Progenitor cell of endocrine pancreas (in vitro differentiated cells): ENCODE measurements at places on chromosomes 6 and 20. TPM values are rescaled to one million over a fixed set of nuclear protein-coding genes. Genes with fewer than 3 reads are reported as not detected.
A peak's percentile ranks its signal among the peaks of the same experiment; 100 is the strongest.

GHRH gene
- 0.75 TPM in 1 of 2 replicates, not detected in the other for total RNA-seq

TRDN gene
- 0.11 and 0.12 TPM in 2 replicates for total RNA-seq

MAP3K5 gene
- total RNA-seq = 0.91 and 1.1 TPM in 2 replicates

DNA sequence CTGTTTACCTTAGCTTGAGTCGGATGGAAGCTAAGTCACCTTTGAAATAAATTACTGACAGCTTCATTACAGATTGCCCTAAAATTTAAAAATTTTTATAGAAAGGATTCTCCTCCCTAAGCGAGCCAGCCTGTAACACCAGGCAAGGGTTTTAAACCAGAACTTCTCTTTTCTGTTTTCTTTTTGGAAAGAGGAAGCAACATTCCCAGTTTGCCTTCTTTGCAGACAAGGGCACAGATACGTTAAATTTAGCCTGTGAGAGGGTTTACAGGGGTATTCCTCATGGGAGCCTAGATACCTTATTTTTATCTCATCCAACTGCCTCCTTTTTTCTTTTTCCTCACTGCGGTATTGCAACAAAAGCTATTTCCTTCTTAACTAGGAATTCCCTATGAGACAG lies 45.0 kb downstream of the GNAS start:
- DNase-seq = no peak
- no peak overlapping the region for H3K4me3 ChIP-seq
- H3K27me3 ChIP-seq = no peaks in the 10 kb centered on the region
- peak overlapping the region; percentile 80 for H3K27ac ChIP-seq
- H3K4me1 ChIP-seq = peaks cover 63% of the 10 kb centered on the region

DNA sequence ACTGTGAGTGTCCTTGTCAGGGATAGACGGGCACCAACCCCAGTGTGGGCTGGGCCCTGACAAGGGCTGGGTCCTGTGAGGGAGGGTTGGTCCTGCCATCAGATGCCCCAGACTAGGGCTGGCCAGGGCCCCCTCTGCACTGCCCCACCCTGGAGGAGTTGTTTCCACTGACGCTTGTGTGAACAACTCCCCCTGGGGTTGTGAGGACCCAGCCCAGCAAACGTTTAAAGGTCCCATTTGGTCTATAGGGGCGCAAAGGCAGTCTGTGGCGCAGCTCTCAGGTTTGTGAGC lies 104.1 kb downstream of the BMP7 start:
- no peak for DNase-seq
- no peak overlapping the region for H3K4me3 ChIP-seq
- no peak overlapping the region for H3K27ac ChIP-seq
- H3K36me3 ChIP-seq = peaks cover 4% of the 10 kb centered on the region

GRCh38 chr6:165052561-165053480 lies 256.6 kb downstream of the C6orf118 start:
- no peak overlapping the region for H3K4me3 ChIP-seq
- H3K36me3 ChIP-seq = no peaks in the 10 kb centered on the region
- no peak overlapping the region for H3K27ac ChIP-seq
- DNase-seq = no peak
- no peaks in the 10 kb centered on the region for H3K27me3 ChIP-seq

- peaks cover 4% of the 10 kb centered on the region for H3K27me3 ChIP-seq
- no peak for DNase-seq
- no peak overlapping the region for H3K27ac ChIP-seq
- no peaks in the 10 kb centered on the region for H3K4me1 ChIP-seq
- H3K36me3 ChIP-seq = no peaks in the 10 kb centered on the region
- no peak overlapping the region for H3K4me3 ChIP-seq
Measured at GRCh38 chr20:50716518-50716917, 14.9 kb upstream of the PARD6B start.

GRCh38 chr20:24747010-24747712 lies 201.9 kb upstream of the CST7 start:
- DNase-seq = no peak
- H3K36me3 ChIP-seq = no peaks in the 10 kb centered on the region
- peaks cover 1% of the 10 kb centered on the region for H3K4me1 ChIP-seq
- H3K27me3 ChIP-seq = no peaks in the 10 kb centered on the region

DNA sequence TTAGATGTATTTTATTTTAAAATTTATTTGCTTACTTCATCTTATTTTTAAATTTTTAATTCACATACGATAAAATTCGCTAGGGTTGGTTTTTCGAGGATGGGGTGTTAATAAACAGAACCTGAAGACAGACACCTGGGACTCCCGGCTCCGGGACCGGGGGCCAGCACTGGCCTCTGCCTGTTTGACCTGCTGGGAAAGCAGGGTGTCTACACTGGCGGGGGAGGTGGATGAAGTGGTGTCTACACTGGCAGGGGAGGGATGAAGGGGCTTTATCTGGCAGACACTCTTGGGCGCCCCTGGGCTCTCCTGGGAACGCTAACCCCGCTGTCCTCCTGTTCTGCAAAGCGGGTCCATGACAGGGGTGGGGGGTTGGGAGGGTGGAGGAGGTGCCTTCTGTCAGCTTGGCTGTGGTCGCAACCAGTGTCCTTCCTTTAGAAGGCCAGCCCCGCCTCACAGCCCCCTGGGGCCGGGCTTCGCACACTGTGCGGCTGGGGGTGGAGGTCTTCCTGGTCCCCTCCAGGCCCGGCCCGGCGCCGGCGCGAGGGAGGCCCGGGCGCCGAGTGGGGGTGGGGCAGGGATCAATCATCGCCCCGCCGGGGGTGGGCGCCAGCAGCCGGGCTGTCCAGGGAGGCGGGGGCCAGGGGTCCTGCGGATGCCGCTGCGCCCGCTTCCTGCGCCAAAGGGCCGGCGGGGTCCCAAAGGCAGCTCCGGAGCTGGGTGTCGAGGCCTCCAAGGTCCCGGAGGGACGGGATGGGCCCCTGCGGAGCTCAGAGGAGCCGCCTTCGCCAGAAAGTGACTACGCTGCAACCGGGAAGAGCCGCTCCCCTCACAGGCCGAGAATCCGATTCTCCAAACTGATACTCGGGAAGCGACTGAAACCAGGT lies 1.8 kb downstream of the GATA5 start:
- H3K27me3 ChIP-seq = peaks cover 44% of the 10 kb centered on the region
- H3K4me3 ChIP-seq = peak overlapping the region; percentile 55
- no peak for DNase-seq
- H3K27ac ChIP-seq = no peak overlapping the region

DNA sequence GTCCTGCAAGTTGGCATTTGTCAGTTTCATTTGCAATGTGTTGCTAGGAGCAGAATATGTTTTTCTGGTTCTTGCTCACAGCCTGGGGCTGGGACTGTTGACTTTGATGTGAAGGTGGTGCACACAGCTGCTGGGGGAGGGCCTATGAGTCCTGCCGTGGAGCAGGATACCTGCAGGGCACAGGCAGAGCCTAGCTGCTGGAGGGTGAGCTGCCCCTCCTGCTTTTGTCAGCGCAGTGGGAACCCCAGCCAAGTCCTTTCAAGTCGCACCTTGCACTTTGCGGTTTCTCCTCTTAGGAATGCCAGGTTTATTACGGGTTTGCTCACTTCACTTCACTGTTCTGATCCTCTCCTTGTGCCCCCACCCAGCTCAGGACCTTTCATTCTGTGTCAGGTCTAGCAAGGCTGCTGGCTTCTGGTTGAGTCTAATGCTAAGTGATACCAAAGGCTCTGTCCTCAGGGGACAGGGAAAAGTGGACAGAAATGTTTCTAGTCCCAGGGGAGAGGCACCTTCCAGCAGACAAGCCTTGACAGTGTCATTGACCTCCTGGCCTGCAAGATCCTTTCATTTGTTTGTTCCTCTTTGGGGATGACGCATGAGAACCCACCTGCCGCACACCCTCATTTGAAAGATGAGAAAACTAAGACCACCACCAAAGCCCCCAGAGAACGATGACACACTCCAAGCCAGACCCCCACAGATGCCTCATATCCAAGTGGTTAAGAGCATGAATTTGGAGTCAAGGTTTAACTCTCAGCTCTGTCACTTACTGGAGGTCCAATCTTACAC lies 2.7 kb upstream of the SPO11 start:
- H3K4me3 ChIP-seq = no peak overlapping the region
- no peaks in the 10 kb centered on the region for H3K36me3 ChIP-seq
- H3K4me1 ChIP-seq = no peaks in the 10 kb centered on the region
- no peak for DNase-seq

DNA sequence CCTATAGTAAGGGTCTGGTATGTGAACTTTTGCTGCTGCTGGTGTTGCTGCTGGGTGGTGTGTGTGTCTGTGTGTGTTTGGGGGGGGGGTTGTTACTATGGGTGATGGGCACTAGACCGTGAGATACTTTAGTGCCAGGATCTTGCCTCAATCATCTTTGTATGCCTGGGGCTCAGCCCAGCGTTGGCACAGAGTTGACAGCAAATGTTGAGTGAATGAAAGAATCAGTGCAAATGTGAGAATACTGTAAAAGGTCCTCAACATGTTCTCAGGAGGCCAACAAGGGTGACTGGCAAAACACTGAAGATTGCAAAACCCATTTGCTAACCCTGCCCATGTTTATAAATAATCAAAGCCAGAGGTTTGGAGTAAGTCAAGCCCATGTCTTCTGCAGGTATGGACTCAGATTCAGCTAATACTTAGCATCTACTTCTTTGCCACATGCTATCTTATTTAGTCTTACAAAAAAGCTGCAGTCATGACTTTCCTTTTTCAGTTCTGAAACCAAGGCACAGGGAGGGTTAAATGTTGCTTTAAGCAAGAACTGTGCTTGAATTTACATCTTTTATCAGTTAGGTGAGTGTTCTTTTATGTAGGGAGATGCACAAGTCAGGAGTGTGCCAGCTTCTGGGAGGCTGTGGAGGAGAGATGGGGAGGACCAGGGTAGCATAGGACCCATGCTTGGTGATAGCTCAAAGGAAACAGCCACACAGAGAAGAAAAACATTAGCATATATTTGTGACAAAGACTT lies 125.3 kb upstream of the SPACA1 start:
- H3K4me1 ChIP-seq = peaks cover 16% of the 10 kb centered on the region
- no peak for DNase-seq
- no peaks in the 10 kb centered on the region for H3K36me3 ChIP-seq
- no peaks in the 10 kb centered on the region for H3K27me3 ChIP-seq

DNA sequence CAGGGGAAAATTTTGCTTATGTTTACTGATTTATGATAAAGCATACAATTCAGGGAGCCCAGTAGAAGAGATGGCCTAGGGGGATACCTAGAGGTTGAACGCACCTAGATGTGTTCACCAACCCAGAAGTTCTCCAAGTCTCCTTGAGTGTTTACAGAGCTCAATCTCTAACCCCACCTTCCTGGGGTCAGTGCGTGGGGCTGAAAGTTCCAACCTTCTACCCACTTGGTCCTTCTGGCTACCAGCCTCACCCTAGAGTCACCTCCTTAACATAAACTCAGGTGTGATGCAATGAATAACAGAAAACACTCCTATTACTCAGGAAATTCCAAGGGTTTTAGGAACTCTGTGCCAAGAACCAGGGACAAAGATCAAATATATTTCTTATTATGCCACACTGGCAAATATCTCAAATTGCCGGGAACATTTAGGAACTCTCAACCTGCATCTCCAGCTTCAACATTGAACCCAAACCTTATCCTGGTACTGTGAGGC lies 26.4 kb downstream of the AFG1L start:
- H3K27me3 ChIP-seq = no peaks in the 10 kb centered on the region
- no peaks in the 10 kb centered on the region for H3K4me1 ChIP-seq
- no peak for DNase-seq
- H3K27ac ChIP-seq = no peak overlapping the region
- peaks cover 2% of the 10 kb centered on the region for H3K36me3 ChIP-seq

GRCh38 chr6:34672657-34673043 lies 23.9 kb downstream of the ILRUN start:
- H3K36me3 ChIP-seq = peaks cover 2% of the 10 kb centered on the region
- no peak overlapping the region for H3K27ac ChIP-seq
- no peak for DNase-seq
- no peak overlapping the region for H3K4me3 ChIP-seq

DNA sequence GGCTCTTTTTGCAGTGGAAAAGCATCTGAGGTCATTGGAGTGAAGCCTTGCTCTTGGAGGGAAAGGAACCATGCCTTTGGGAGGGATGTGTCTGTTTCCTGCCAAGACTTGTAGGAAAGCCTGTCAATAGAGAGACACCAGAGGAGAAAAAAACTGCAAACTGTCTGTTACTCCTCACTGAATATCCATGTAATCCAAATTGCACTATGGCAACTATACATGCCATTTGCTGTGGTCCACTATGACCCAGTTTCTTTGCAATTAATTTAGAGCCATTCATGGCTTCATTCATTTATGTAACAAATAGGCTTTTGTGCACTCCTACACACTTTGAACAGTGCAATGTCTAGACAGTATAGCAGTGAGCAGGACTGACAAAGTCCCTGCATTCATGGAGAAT lies 296.5 kb downstream of the SLC35F1 start:
- H3K27ac ChIP-seq = peak overlapping the region; percentile 30
- H3K4me1 ChIP-seq = peaks cover 4% of the 10 kb centered on the region
- H3K27me3 ChIP-seq = no peaks in the 10 kb centered on the region
- H3K4me3 ChIP-seq = no peak overlapping the region
- no peak for DNase-seq

DNA sequence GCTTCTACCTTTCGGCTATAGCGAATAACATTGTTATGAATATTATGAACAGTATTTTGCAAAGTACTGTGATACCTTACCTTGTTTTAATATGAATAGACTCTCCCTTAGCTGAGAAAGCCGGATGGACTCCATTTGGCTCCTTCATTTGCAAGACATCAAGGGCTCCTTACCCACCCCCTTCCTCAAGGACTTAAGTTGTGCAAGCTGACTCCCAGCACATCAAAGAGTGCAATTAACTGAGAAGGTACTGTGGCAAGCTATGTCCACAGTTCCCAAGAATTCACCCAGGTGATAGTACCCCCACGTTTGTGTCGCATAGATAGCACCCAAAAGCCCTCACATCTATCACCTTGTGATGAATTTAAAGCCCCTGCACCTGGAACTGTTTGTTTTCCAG lies 11.2 kb downstream of the CST5 start:
- peaks cover 23% of the 10 kb centered on the region for H3K27me3 ChIP-seq
- no peak overlapping the region for H3K27ac ChIP-seq
- DNase-seq = no peak
- H3K4me3 ChIP-seq = no peak overlapping the region

DNA sequence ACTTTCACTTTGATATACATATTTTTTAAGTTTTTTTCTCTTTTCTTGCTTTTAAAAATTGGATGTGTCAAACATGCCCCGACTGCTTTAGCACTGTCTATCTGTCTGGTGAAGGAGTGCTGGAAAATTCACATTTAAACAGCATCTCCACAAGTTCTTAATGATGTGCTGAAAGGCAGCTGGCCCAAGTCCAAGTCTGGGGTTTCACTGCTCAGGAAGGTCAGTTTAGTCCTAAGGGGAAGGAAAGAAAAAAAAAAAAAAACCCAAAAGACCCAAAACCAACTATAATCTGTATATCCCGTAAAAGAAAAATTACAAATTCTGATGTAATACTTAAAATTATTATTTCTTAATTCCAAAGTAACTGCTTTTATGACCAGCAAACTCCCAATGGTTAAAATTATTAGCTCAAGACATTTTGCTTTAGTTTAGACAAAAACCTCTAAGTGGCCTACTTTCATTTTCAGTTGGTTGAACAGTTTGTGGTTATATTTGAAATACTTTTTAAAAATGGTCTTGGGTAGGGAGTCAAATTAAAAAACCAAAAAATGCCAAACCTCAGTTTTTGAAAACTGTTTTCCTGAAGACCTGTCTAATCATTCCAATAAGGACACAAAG lies 79.5 kb upstream of the PREP start:
- peaks cover 5% of the 10 kb centered on the region for H3K27me3 ChIP-seq
- no peak overlapping the region for H3K4me3 ChIP-seq
- no peak for DNase-seq
